Activated naive CD4-positive, alpha-beta T cell treated with anti-CD3 and anti-CD28 coated beads, Interleukin-2, amount 50 U/mL, for 16 hours (primary cell): ENCODE measurements at places on chromosomes 12 and 14.
A peak's percentile ranks its signal among the peaks of the same experiment; 100 is the strongest.

DNA sequence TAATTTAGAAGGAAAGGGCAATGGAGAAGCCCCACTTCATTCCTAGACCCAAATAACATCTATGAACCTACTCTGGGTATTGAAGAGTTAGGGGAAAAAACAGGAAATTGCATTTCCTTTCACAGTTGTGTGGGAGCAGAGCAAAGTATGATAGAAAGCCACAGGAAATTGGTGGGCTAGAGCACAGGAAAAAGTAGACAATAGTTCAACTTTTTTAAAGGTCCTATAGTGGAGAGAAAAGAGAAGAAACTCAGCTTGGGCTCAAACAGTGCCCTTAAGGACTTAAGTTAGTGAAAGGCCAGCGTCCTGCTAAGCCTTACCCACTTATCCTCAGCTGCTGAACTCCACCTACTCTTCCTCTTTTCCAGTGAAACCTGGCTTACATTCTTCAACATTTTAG lies 258.1 kb downstream of the DPY19L2 start:
- DNase-seq = no peak

GRCh38 chr12:104704224-104704779 lies 247.6 kb downstream of the CHST11 start:
- DNase-seq = no peak

DNA sequence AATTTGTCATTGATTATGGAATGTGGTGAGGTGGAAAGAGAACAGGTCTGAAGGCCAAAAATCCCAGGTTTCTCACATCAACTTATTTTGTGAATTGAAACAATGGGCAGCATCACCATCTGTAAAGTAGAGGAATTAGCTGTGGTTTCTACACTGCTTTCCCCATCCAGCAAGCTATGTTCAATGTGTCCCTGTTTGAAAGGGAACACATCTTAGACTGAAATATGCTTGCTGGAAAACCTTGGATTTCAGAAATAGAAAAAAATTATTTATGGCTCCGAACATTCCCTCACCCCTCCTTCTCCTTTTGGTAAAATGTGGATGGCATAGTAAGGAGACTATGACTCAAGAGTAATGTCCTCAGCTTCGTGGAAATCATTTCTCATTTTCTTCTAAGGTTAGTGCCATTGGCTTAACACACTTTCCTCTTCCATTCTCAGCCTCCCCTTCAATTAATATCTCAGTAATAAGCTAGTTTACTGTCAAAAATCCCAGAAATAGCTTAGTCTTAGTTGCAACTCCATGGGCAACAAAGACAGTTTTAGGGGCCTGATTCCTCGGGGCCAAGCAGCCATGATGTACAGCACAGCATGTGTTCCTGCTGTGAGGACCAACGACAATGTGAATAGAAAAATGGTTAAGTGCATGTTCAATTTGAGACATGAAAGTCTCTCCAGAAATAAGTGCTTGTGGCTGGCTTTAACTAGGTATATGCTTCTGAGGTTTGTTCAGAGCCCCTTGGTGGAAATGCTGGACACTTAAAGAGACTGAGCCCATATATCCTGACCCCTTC lies 205.8 kb upstream of the SLC38A2 start:
- DNase-seq = no peak

DNA sequence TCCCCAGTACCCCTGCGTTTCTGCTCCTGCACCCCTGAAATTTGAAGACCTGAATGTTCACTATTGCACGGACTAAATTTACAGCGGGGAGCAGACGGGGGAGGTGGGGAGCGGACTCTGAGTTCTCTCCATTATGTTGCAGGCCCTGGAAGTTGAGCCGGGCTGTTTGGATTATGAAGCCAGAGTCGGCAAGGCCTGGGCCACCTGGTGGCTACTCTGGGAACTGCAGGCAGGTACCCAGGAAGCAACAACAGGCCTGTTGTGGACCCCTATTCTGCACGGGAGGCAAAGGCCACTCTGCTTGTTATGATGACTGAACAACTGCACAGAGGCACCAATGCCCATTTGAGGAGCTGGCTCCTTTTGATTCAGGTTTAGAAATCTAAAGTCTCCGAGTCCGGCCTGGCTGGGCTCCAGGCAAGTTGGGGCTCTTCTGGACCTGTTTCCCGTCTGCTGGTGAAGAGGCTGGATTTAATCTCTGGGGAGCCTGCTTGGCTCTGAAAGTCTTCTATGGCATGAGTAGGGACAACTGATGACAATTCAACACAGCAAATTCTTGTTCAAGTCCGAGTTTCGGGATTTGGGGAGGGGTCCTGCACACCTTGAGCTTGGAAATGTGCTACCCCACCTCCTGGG lies 34.1 kb upstream of the FAM181A start:
- peak; percentile 71 for DNase-seq

- DNase-seq = no peak
Measured at GRCh38 chr14:103003850-103004249, 53.5 kb downstream of the CDC42BPB start.

GRCh38 chr12:7503686-7504415 lies at the start of gene CD163:
Gene CD163, minus strand, starts transcription at chr12:7503777. Its CDS starts 87 bp downstream, at chr12:7503690.
- DNase-seq = no peak

GRCh38 chr14:78746086-78746595 lies 576.0 kb downstream of the NRXN3 start:
- no peak for DNase-seq

- no peak for DNase-seq
Measured at GRCh38 chr12:111586986-111587385, 12.1 kb downstream of the ATXN2 start.

DNA sequence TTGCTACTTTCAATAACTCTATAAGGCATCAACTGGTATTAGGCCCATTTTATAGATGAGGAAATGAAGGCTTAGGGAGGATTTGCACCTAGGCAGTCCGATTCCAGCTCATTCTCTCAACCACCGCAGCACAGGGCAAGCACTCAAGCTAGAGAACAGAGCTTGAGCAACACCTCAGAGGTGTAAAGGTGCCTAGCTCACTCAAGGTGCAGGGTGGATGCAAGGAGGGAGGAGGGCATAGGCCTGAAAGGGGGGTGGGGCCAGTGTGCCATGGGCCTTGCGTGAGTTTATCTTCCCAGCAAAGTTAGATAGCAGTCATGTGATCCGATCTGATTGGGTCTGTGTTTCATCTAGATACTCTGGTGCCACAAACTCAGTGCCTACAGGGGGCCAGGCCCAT lies 10.2 kb upstream of the EMP1 start:
- DNase-seq = no peak
